Amniotic stem cell (primary cell): ENCODE measurements at places on chromosomes 2 and 18.

DNA sequence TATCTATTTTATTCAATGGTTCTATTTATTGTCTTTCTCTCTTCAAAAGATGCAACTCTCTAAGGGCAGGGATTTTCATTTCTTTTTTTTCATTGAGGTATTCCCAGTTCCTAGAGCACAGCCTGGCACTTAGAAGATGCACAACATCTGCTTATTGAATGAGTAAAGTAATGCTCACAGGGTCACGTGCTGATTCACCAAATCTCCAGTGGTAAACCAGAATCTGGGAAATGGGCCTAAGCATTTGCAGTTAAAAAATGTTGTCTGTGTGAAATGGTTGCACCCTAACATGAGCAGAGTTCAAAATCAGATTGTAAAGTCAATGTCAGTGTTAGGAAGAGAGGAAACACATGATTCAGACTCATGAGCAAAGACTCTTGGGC lies 15.8 kb downstream of the SLC8A1 start:
- no peak for DNase-seq

- DNase-seq: no peak
These were observed 43.5 kb downstream of the CENPO start for GRCh38 chr2:24836706-24837105.

- DNase-seq: no peak
These were observed 94.0 kb upstream of the ATP5MC3 start for GRCh38 chr2:175275539-175275938.

DNA sequence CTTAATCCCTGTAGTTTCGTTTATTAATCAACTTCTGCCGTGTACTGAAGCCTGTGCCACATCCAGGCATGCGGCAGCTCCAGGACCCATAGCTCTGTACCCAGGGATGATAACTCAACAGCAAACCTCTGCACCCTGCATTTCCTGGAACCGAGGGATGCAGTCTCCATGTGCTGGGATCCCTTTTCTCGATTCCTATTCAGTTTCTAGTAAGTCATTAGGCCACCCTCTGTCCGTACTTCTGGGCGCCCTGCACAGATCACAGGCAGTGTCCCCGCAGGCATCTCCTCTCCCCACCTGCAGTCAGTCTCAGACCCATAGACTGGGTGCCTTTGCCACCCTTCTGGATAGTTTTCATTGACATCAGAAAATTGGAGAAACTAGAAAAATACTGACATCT lies 18.8 kb downstream of the TMEM18 start:
- no peak for DNase-seq

GRCh38 chr18:56358608-56359280 lies 279.6 kb downstream of the TXNL1 start:
- no peak for DNase-seq

- DNase-seq: no peak
These were observed 146.1 kb downstream of the DCC start for GRCh38 chr18:52486052-52486451.

DNA sequence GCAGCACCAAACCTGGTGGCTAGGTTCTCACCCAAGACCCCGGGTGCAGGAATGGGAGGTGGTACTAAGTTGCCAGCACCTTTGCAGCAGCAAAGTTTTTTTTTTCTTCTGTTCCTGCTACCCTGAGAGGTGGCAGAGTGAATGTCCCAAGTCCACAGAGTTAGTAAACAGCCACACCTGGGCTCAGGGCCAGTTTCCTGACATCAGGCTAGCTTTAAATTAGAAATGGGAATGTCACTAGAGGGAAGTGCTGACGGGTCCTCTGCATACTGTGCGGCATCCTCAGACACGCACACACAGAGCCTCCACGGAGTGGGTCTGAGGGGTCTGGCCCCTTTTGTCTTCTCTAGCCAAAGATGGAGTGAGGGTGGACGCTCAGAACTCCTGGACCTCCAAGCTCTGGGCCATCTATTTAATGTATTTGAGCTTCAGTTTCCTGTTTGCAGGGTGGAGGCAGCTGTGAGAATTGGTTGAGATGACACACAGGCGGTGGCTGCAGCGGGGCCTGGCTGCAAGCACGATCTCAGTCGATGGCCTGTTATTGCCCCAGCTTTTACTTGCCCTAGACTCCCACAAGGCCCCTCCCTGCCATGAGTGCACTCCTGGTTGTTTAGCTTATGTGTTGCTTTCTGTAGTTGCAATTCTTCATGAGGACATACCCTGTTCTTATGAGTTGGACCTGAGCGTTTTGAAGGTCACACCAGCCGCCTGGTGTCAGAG lies 751.4 kb upstream of the HS6ST1 start:
- no peak for DNase-seq
